ENCODE measurements at places on chromosomes 12 and 14.

DNA sequence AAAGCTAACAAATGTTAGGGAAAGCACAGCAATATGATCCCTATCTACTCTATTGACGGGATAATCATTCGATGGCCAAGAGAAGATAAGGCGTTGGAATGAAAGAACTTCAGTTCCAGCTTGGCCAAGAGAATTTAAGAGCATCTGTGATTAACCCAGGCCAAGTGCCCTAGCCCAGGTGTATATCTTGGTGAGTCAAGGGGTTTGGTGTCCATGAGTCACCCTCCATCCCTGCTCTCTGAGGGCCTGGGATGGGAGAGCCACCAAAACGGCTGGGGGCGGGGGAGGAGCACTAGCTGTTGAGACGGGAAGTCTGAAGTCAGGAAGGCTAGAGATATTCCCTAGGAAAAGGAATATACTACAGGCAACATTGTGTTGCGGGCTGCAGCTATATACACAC, 13.0 kb downstream of the TBPL2 start:
- DNase-seq = no peak

DNA sequence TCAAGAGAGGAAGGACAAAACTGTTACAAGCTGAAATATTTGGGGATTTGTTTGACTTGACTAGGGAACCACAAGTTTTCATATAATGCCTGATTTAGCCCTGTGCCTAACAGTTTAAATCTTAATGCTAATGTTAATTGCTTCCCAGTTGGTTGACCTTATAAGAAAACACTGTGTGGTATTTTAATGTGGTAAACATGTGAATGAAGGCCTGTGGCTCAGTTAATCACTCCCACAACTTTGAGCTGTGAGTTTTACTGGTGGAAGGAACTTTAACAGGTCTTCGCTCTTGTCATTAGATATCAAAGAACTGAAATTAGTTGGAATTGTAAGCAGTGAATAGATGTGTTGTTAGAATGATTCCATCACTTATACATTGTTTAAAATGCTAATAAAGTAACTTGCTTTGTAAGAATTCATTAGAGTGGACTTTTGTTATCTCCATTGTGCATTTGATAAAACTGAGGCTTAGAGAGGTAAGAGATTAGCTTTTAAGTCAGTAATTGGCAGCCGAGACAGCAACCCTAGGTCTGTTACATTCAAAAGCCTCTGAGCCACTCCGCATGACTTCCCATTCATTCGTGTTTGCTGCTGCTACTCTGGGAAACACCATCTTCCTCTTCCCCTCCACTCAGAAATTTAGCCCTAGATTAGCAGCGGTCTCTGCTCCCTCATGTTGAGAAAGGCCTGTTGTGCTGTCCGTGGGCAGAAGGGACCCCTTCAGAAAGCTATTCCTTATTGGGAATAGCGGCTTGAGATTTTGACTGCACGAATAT, 1.0 kb upstream of the TBK1 start:
- DNase-seq = no peak

GRCh38 chr12:117695956-117696355, 272.8 kb downstream of the KSR2 start:
- no peak for DNase-seq

DNA sequence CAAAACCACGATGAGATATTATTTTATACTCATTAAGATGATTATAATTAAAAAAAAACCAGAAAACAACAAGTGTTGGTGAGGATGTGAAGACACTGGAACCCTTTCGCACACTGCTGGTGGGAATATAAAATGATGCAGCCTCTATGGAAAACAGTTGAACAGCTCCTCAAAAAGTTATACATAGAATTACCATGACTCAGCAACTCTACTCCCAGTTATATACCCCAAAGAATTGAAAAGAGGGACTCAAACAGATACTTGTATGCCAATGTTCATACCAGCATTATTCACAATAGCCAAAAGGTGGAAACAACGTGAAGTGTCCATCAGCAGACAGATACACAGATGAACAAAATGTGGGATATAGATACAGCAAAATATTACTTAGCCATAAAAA, 53.1 kb downstream of the TAOK3 start:
- DNase-seq = no peak

GRCh38 chr12:88218293-88218692, 76.2 kb downstream of the TMTC3 start:
- no peak for DNase-seq

DNA sequence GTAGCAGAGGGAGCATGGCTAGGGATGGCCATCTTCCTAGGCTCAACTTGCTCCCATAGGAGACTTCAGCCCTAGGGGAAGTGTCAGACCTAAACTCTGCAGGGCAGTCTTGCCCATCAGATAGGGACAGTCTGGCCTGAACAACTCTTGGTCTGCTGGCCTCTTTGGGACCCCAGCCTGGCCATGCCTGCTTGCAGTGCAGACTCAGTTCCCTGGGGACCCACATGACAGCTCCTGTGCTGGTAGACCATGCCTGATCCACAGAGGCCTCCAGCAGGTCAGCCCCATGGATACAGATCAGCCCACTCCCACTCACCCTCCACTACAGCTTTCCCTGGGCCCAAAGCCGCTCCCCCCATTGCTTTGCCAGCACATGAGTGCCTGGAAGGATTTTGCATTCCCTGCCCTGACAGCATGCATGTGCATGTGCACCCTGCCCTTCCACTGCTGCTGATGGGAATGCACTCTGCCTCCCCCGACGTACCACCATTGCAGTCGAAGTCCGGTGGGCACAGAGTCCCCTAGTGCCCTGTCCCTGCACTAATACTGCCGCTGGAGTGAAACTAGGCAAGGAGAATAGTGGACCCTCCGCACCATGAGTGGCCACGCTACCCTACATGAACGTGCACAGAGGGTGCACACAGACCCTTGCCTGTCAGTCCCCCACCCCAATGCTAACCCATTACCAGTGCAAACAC, 841.4 kb downstream of the FSCB start:
- no peak for DNase-seq

- DNase-seq = no peak
Observed at GRCh38 chr14:55864890-55865655, 253.1 kb upstream of the PELI2 start.

DNA sequence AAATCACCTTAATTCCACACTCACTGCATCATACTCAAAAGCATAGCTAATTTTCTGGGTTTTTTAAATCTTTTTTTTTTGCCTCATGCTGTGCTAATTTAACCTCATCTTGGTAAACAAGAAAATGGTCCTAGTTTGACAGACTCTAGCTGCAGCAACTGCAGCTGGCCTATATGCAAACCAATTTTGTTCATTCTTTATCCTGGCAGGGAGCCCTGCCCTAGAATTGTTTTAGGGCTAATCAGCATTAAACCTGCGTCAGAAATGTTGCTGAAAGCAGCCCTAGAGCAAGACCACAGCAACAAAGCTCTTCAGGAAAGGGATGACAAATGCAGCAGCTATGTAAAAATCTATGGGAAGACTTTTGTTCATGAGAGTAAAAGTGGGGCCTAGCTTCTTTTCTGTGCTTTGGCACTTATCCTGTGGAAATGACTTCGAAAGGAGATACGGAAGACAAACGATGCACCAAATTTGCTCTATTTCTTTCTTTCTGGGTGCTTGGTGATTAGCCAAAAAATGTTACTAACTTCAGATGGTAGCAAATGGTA, 72.2 kb downstream of the DENND5B start:
- DNase-seq = peak; percentile 45

Data from H54 (cell line).